Tibial nerve (tissue), 4 donors: ENCODE measurements at places on chromosomes 6 and 20. TPM values are rescaled to one million over a fixed set of nuclear protein-coding genes. Genes with fewer than 3 reads are reported as not detected.

GRCh38 chr6:144248003-144248402 lies 37.1 kb upstream of the UTRN start:
- H3K36me3 ChIP-seq, result peaks cover 8% of the 10 kb centered on the region
- H3K27me3 ChIP-seq, result no peaks in the 10 kb centered on the region
- no peak overlapping the region for H3K27ac ChIP-seq
- H3K4me1 ChIP-seq, result peaks cover 29% of the 10 kb centered on the region
- DNase-seq, result no peak

- no peak overlapping the region for H3K4me3 ChIP-seq
- DNase-seq, result peak; percentile 39
- H3K27me3 ChIP-seq, result no peaks in the 10 kb centered on the region
- no peaks in the 10 kb centered on the region for H3K36me3 ChIP-seq
These were observed 35.7 kb upstream of the ID1 start for GRCh38 chr20:31569163-31570020.

GRCh38 chr6:40695114-40695513 lies 108.0 kb upstream of the LRFN2 start:
- H3K27ac ChIP-seq, result no peak overlapping the region
- H3K4me3 ChIP-seq, result no peak overlapping the region
- no peaks in the 10 kb centered on the region for H3K36me3 ChIP-seq
- no peaks in the 10 kb centered on the region for H3K27me3 ChIP-seq

DNA sequence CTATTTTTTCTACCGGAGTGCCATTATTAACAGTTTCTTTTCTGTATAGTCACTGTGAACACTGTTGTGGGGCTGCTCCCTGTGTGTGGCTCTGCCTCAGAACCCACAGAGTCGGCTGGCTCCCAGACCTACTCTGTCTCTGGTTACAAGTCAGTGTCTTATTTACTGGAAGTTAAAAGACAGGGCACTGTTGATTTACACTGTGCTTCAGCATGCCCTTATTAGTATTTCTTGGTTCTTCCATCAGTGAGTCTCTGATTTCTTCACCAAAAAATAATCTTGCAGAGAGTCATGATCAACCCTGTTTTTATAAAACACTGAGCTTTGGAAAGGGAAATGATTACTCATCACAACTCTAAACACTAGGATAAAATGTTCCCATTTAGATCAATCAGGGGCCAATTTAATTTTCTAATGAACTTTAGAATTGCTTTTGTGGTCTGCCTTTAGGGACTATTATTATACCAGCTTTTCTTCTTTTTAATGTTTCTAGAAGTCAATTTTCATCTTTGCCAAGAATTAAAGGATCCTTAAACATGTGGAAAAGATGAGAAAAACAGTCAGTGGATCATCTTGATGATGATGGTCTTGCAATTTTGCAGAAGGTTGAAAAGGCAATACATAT lies 92.6 kb downstream of the UTRN start:
- no peak overlapping the region for H3K4me3 ChIP-seq
- H3K27ac ChIP-seq, result no peak overlapping the region
- H3K27me3 ChIP-seq, result no peaks in the 10 kb centered on the region

DNA sequence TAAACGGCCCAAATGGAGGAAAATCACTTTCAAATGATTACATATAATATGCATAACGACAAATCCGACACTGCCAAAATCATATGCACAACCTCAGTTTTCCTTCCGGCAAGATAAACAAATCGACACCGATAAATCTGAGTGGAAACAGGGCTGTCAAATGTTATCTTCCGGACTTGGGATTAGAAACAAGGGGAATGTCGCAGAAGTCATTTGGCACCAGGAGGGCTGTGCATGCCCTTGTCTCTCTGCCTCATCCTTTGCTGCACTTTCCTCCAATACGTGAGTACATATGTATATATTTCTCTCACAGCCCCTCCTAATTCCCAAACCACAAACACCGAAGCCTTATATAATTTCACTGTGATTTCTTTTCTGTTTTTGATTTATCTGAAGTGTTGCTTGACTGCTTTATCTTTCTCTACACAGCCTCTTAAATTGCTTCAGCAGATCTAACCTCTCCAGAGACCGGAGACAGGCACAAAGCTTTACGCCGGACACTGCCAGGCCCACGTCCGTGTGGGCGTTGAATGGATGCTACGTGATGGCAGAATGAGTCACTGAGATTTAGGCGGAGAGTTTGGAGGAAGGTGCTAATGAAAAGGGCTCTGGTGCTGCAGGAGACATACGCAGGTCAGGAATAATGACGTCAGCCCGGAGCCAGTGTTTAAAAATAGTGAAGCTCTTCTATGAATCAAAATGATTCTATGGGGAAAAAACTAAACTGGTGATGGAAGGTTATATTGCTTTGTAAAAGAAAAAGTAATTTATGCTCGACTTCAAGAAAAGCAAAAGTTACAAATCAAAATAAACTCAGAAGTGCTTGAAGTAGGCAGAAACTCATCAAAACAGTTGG lies 21.0 kb upstream of the PRELID3B start:
- H3K27me3 ChIP-seq, result no peaks in the 10 kb centered on the region
- no peak overlapping the region for H3K27ac ChIP-seq
- DNase-seq, result no peak
- no peaks in the 10 kb centered on the region for H3K4me1 ChIP-seq
- no peaks in the 10 kb centered on the region for H3K36me3 ChIP-seq
- H3K4me3 ChIP-seq, result no peak overlapping the region

GRCh38 chr6:96532399-96532798 lies 10.8 kb downstream of the UFL1 start:
- no peaks in the 10 kb centered on the region for H3K4me1 ChIP-seq
- no peaks in the 10 kb centered on the region for H3K36me3 ChIP-seq
- no peaks in the 10 kb centered on the region for H3K27me3 ChIP-seq
- DNase-seq, result no peak
- H3K4me3 ChIP-seq, result no peak overlapping the region

DNA sequence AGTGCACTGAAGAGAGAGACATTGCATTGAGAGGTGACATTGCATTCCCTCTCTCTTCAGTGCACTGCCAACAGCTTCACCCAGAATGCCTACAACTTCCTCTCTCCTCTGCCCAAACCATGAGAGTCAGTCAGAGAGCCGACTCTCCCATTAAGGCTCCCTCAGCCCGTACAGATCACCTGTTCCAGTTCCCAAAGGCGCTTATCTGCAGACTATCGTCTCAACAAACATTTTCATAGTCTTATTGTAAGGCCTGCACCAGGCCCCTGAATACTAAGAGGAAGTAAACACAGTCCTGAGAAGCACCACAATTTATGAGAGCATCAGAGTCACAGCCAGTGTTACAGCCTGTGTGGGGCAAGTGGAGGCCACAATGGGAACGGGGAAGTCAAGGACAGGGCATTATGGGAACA lies 53.7 kb downstream of the GFOD1 start:
- H3K4me1 ChIP-seq, result peaks cover 6% of the 10 kb centered on the region
- no peak for DNase-seq
- no peak overlapping the region for H3K27ac ChIP-seq
- H3K27me3 ChIP-seq, result no peaks in the 10 kb centered on the region
- H3K4me3 ChIP-seq, result no peak overlapping the region
- H3K36me3 ChIP-seq, result no peaks in the 10 kb centered on the region

DNA sequence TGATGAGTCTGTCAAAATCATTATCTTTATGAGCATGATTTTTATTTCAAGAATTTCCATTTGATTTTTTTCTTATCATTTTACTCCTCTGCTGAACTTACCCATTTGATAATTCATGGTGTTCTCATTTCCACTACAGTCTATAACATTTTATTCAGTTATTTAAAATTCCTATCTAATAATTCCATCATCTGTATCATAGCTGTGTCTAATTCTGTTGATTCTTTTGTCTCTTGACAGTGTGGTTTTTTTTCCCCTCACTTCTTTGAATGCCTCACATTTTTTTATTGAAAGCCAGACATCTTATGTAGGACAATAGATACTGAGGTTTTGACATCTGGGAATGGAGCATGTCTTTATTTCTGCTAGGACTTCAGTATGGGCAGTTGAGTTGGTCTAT lies 16.5 kb upstream of the APCDD1L start:
- DNase-seq, result no peak
- no peaks in the 10 kb centered on the region for H3K4me1 ChIP-seq
- no peak overlapping the region for H3K4me3 ChIP-seq
- no peaks in the 10 kb centered on the region for H3K36me3 ChIP-seq

- no peaks in the 10 kb centered on the region for H3K27me3 ChIP-seq
- H3K4me1 ChIP-seq, result no peaks in the 10 kb centered on the region
- H3K4me3 ChIP-seq, result no peak overlapping the region
- H3K27ac ChIP-seq, result no peak overlapping the region
- no peak for DNase-seq
These were observed 15.0 kb upstream of the PMEPA1 start for GRCh38 chr20:57724610-57725405.

DNA sequence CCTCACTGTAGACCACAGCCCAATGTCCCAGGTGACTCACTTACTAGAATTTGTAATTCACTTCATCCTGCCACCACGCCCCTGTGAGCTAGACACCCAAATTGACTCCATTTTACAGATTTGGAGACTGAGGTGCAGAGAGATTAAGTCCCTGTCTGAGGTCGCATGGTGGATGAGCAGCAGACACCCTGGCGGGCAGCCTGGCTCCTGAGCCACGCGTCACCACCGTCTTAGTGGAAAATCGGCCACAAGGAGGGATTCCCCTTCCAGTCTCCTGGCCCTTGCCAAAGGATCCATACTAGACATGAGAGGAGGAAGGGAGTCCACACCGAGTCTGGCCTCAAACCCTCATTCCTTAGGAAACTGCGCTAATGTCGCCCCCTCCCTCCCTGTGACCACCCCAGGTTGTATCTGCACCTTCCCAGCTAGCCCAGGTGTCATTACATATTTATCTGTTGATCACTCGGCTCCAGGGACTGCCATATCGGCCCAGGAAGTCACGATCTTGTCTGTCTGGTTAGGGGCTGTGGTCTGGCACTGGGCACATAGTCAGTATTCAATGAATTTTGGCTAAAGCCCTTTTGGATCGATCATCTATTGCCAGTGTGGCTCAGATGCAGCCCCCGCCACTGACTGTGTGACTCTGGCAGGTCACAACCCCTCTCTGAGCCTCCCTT lies 25.7 kb upstream of the PTGIS start:
- H3K4me1 ChIP-seq, result no peaks in the 10 kb centered on the region
- no peaks in the 10 kb centered on the region for H3K36me3 ChIP-seq
- no peaks in the 10 kb centered on the region for H3K27me3 ChIP-seq

DNA sequence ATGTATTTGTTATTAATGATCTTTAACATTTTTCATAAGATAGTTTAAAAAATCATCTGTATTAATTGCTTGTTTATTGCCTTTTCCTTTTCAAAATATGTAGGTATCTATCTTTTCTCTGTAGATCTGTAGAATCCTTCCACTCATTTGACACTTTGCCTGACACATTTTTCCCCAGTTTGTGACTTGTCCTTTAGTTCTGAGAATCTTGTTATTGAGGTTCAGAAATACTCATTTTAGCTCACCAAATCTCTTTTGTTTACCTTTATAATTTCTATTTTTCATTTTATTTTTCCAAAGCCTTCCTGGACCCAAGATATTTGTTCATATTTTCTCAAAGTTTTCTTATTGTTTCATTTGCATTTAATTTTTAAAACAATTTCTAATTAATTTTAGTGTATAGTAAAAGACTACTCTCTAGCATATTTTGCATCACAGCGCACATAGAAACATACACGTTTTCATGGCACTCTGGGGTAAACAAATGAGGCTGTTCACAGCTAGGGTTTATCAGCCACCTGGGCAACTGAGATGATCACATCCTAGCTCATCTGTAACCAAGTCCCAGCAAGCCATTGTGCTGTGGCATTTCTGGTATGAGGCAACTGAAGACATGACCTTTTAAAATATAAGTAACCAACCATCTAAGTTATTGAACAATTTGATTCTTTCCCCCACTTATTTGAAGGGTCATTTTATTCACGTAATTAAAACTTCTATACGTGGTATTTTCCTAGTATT lies 275.7 kb downstream of the ADGB start:
- no peaks in the 10 kb centered on the region for H3K27me3 ChIP-seq
- H3K36me3 ChIP-seq, result no peaks in the 10 kb centered on the region
- no peak overlapping the region for H3K27ac ChIP-seq
- no peak for DNase-seq
- H3K4me3 ChIP-seq, result no peak overlapping the region
- no peaks in the 10 kb centered on the region for H3K4me1 ChIP-seq

- no peak overlapping the region for H3K27ac ChIP-seq
- peaks cover 30% of the 10 kb centered on the region for H3K4me1 ChIP-seq
- no peaks in the 10 kb centered on the region for H3K36me3 ChIP-seq
- H3K4me3 ChIP-seq, result no peak overlapping the region
- DNase-seq, result no peak
These were observed 8.6 kb downstream of the SRC start for GRCh38 chr20:37354210-37355195.

GRCh38 chr6:111686249-111686931 lies 80.7 kb upstream of the TRAF3IP2 start:
- peaks cover 25% of the 10 kb centered on the region for H3K4me1 ChIP-seq
- no peak overlapping the region for H3K27ac ChIP-seq
- no peak for DNase-seq
- H3K4me3 ChIP-seq, result no peak overlapping the region
- peaks cover 24% of the 10 kb centered on the region for H3K36me3 ChIP-seq
- H3K27me3 ChIP-seq, result no peaks in the 10 kb centered on the region

DNA sequence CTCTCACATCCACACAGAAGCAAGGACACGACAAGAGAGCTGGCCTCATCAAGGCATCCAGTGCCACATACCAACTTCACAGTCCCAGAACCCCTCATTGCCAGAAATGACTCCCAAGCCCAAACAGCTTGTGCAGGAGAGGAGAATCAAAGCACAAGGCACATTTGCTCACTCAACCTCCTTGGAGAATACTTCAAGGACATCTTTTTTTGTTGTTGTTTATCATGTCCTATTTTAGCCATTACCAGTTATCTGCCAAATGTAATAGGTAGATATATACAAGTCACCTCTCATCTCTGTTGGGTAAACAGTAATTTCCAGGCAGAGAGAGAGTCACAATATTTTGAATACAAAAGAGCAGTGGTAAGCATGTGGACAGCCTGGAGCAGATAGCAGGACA lies 47.8 kb downstream of the RTN4IP1 start:
- no peaks in the 10 kb centered on the region for H3K4me1 ChIP-seq
- H3K36me3 ChIP-seq, result peaks cover 60% of the 10 kb centered on the region
- H3K27ac ChIP-seq, result no peak overlapping the region
- H3K27me3 ChIP-seq, result no peaks in the 10 kb centered on the region
- no peak overlapping the region for H3K4me3 ChIP-seq

DNA sequence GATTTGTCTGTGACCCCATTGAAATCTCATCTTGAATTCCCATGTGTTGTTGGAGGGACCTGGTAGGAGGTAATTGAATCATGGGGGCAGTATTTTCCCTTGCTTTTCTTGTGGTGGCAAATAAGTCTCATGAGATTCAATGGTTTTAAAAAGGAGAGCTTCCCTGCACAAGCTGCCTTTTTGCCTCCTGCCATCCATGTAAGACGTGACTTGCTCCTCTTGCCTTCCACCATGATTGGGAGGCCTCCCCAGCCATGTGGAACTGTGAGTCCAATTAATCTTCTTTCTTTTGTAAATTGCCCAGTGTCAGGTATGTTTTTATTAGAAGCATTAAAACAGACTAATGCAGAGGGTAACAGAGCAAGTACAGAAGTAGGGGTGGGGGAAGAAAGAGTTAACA lies 1097.0 kb upstream of the ADGRB3 start:
- no peaks in the 10 kb centered on the region for H3K36me3 ChIP-seq
- no peaks in the 10 kb centered on the region for H3K27me3 ChIP-seq
- DNase-seq, result no peak

TP53TG5 gene
- not detected for total RNA-seq

F13A1 gene
- 94.2 TPM for total RNA-seq

MCM9 gene
- 11.2 TPM for total RNA-seq

RBPJL gene
- total RNA-seq, result 0.44 TPM

SHLD1 gene
- 3.6 TPM for total RNA-seq

MYCT1 gene
- 13.6 TPM for total RNA-seq

LY6G6D gene
- total RNA-seq, result not detected

DNAH8 gene
- total RNA-seq, result not detected

MDC1 gene
- 22.2 TPM for total RNA-seq

CD24 gene
- total RNA-seq, result not detected

MCM8 gene
- total RNA-seq, result 3.5 TPM

DACT2 gene
- not detected for total RNA-seq

PEX6 gene
- 22.0 TPM for total RNA-seq

TREML2 gene
- total RNA-seq, result not detected
